Right ventricle myocardium inferior (tissue), 1 donor: ENCODE measurements at places on chromosomes 2 and 18.

DNA sequence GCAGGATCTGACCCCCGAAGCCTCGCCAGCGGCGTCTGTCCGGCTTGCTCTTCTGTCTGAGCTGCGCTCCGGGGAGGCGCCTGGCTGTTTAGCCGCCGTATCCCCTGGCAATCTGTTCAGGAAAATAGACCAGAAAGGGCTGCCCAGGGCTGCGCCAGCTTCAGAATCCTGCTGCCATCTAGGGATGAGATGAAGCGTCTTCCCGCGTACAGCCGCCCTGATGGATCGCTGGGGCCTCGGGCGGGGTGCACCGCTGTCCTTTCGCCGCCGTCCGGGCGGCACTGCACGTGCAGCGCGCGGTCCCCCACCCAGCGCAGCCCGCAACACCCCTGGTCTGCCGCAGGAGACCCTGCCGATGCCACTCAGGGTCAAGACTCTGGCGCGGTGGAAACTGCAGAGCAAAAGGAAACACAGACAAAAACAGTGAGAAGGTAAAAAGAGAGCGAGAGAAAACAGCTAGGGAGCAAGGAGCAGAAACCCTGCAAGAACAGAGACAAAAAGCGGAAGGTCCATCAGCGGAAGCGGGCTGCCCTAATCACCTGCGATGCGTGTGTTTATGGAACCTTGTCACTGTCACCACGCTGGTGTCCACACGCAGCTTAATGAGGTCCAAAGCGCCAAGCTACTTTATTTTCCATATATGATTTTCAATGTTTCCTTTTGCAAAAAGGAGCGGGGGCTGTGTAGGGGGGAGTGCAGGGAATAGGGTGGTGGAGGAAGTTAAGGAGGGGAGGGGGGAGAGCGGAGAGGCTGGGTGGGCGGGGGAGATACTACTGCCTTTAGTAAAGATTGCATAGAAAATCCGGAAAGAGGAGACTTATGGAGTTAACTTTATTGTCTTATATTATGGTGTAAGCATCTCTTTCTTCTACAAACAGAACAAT, 2113.3 kb upstream of the PIK3C3 start:
- DNase-seq, result peak; percentile 72

GRCh38 chr2:234463626-234464290, 33.1 kb downstream of the ARL4C start:
- DNase-seq, result no peak

GRCh38 chr2:180559038-180559437, 421.4 kb upstream of the UBE2E3 start:
- no peak for DNase-seq

- DNase-seq, result no peak
These were observed 83.6 kb upstream of the OTX1 start for GRCh38 chr2:62966991-62967390.

- DNase-seq, result no peak
These were observed 849 bp upstream of the VRK2 start for GRCh38 chr2:58045580-58046334.

DNA sequence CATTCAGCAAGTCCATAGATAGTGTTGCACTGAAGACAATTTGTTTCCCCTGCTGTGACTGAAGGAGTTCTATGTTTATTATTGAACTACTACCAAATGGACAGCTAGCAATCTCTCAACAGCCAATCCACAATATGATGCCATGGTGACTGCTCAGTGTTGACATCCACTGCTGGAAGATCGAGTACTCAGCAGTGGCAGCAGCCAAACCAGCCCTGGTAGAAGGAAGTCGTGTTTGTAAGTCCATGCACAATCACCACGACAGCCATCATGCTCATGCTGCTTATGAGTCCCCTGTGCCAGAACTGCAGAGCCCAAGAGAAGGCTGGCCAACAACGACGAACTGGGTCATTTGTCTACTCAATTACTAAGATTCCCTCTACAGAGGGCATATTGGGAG, 66.4 kb downstream of the OSR1 start:
- DNase-seq, result no peak

- no peak for DNase-seq
These were observed 22.3 kb downstream of the PXDN start for GRCh38 chr2:1721706-1722646.

DNA sequence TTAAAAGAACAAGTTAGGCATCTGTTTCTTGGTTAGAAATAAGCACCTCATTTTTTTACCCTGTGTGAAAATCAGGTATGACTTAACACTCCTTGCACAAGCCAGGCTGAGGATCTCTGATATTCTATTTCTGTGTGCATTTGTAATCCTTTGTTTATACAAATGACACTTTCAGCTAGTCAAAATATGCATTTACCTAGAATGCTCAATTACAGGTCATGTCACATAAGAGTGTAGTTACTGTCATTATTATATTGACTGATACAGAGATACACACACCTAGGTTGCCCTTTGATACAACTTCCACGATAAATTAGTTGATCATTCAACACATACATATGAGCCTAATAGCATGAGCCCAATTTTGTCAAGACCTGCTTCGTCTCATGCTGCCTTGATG, 144.3 kb downstream of the CHST9 start:
- DNase-seq, result no peak

GRCh38 chr18:51188024-51188701, 9.3 kb downstream of the MEX3C start:
- no peak for DNase-seq

GRCh38 chr2:50720697-50721315, 311.1 kb downstream of the NRXN1 start:
- DNase-seq, result no peak

- DNase-seq, result no peak
These were observed 383.1 kb downstream of the GALR1 start for GRCh38 chr18:77632758-77633157.

- peak; percentile 26 for DNase-seq
These were observed 16.3 kb downstream of the HS1BP3 start for GRCh38 chr2:20634507-20635112.

GRCh38 chr18:7221424-7222155, 9.3 kb upstream of the LRRC30 start:
- no peak for DNase-seq
